Central memory CD4-positive, alpha-beta T cell (primary cell): ENCODE measurements at places on chromosomes 6 and 20.

DNA sequence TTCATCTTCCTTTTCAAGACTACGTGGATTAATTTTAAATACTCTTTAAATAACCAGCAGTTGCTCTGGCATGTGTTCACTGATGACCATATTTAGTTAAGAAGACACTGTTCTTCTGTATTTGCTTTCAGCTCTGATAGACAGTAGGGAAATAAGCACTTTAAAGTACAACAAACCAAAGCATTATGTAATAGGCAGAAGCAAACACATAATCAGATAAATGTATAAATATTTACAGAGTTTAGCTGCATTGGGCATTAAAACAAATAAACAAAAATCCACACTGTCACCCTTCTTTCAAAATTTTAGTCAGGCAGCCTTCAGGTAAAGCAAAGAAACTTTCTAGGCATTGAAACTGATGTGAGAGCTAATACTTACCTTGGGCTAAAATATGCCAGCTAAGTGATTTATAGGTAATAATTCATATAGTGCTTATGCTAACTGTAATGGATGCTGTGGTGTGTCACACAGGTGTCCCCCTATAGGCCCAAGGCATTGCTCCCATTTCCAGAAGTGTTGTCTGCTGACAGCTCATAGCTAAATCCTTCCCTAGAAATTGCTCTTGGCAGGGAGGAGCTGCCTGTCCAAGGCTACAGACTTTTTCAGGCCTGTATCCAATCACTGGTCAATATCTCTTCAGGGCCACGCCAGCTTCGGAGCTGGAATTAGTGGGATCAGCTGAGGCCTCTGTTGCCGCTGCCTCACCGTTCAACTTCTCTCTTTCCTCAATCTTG is 111.5 kb upstream of the CITED2 start:
- no peak for DNase-seq

- peak; percentile 86 for DNase-seq
These were observed 8.7 kb upstream of the CCR6 start for GRCh38 chr6:167113935-167114910.

GRCh38 chr20:60937585-60937984 is 314.5 kb upstream of the CDH4 start:
- no peak for DNase-seq

GRCh38 chr6:83047065-83047754 is 18.4 kb downstream of the UBE3D start:
- DNase-seq = no peak

- no peak for DNase-seq
These were observed 543.6 kb downstream of the GRIK2 start for GRCh38 chr6:101937108-101937507.

DNA sequence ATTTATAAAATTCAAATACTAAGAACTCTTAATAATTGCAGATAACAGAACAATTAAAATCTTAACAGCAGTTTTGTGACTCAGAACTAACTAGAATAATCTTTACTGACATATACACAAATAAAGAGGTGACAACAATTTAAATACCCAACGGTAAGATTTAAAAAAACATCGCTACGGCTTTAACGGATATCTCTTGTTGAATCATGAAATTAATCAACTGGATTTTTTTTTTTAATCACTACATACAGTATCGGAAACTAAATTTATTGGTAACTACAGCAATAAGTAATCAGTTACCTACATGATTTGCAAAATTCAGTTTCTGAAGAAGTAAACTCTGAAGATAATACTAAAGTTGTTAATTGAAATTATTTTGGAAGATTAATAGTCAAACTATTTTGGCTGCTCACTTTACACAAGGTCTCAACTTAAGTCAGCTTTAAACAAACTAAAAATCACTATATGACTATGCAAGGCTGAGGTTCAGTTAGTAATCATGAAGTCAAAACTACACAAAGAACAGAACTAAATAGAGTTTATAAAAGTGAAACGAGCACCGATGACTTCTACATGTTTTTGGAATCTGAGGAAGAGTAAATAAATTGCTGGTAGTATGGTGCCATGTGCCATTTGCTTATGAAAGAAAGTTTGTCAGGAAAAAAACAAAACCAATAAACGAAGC is 128.8 kb downstream of the HUS1B start:
- DNase-seq = no peak
